ENCODE measurements at places on chromosomes 7 and 10.

GRCh38 chr7:36015733-36016132, 137.3 kb upstream of the EEPD1 start:
- DNase-seq = no peak

DNA sequence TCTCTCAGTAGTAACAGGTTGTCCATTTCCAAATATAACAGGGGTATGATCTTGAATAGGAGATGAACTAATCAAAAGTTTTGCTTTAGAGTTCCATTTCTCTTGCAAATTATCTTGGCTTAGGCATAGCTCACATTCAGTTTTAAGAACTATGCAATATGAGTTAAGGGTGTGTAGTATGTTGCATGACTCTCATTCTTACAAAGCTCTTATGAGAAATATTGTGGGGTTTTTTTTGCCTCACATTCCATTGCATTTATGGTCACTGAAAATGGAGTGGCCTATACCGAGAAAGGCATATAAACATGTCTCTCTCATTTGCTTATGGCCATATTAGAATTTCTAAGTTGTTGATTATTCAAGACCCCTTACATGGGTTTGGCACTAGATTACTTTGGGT, 48.5 kb upstream of the LAMB1 start:
- no peak for DNase-seq

DNA sequence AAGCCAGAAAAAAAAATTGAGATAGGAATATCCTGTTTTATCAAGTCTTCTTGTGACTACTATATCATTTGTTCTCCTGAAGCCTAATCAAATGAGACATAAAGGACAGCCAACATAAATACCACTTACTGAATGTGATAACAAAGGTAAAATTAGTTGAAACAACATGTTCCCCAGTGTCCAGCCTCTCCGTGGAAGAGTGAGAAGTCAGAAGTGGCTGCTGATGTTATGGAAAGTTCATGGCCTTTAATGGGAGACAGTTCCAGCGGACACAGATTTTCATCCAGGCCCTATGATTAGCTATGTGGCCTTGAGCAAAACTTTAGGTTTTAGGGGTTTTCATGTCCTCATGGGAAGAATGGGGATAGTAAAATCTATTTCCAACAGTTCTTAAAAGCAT, 724.3 kb downstream of the SUGCT start:
- no peak for DNase-seq

GRCh38 chr7:128407751-128408708, 1.8 kb downstream of the IMPDH1 start:
- DNase-seq = no peak

- DNase-seq = no peak
Observed at GRCh38 chr7:148867596-148868377, 16.3 kb downstream of the EZH2 start.

- DNase-seq = no peak
Observed at GRCh38 chr7:82224529-82224928, 219.0 kb downstream of the CACNA2D1 start.

DNA sequence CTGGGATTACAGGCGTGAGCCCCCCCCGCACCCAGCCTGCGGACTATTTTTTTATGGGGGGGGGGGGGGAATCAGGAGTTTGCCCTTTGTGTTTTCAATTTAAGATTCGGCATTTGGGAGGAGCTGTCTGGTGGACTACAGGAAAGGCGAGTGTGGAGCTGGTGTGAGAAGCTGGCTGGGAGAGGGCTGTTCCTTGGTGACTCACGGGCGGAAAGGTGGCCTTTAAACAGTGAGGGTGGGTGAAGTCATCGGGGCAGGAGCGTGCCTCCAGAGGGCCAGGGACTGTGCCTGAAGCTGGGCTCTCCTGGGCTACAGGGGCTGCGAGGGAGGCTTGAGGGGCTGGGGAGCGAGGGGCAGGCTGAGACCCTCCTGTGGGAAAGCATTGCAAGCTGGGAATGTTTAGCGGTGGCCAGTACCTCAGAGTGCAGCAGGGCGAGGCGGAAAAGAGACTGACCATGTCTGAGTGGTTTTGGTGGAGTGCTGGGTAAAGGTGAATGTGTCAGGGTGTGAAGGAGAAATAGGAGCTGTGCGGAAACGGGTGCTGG, 39.7 kb upstream of the ZNF32 start:
- DNase-seq = no peak

DNA sequence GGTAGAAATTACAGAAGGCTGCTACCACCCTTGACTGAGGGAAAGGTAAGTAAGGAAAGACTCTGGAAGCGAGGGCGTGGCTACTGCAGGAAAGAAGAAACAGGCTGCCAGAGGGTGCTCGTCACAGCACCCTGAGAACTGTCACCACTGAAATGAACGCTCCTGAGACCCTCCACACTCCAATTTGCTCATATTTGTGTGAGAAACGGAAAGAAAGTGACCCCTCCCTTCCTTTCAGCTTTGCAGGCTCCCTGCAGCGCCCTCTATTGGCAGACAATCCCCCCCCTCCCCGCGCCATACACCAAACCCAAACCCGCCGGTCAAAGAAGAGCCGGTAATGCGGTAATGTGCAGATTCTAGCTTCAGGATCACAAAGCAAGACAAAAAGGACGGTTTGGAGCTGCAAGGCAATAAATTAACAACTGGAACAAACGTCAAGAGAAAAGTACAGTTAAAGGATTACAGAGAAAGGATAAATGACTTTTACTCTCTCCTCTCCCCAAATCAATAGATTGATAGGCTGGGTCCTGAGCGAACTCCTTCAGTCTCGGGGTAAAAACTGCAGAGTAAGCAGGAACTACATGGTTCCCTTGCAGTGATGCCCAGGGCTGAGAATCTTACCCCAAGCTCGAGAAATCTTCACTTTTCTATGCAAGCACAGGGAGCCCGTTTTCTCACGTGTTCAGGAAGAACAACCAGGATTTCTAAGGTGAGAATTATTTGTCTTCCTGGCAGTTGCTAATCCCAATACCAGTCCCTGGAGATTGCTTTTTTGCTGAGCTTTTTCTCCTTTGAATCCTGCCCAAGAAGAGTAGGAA, 47.6 kb downstream of the STEAP1B start:
- DNase-seq = no peak

DNA sequence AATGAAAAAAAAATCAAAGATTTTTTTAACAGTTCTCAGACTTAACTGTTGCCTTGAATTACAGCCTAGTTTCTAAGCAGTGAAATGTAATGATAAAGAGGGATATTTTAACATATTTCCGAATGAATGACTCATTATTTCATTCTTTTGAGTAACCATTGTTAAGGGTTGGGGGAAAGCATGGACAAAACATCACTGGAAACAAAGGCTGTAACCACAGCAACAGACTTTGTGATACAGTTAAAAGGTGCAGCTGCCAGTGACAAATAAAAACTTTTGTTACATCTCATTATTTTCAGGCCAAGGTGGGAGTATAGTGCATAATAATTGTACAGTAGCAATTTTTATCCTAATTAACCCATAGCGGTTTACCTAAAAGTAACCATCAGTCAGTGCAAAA, 172.6 kb downstream of the LRRTM3 start:
- DNase-seq = no peak

DNA sequence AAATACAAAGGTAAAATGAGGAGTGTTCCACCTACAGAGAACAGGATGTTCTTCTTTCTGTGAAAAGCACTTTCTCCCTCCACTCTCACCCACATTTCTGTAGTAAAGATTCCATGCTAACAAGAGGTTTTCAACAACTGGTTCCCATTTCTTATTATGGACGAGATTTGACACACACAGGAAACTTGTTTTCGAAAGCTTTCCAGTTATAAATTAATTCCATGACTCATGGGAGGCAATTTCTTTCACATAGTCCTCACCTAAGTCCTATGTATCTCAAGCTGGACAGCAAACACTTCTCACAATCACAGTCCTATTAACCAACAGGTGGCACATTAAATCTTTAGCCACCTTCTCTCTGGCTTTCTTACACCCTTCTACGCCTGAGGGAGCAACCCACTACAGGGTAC, 24.5 kb downstream of the RAPGEF5 start:
- DNase-seq = no peak

GRCh38 chr10:14009371-14010100, 321.2 kb downstream of the FRMD4A start:
- peak; percentile 40 for DNase-seq

DNA sequence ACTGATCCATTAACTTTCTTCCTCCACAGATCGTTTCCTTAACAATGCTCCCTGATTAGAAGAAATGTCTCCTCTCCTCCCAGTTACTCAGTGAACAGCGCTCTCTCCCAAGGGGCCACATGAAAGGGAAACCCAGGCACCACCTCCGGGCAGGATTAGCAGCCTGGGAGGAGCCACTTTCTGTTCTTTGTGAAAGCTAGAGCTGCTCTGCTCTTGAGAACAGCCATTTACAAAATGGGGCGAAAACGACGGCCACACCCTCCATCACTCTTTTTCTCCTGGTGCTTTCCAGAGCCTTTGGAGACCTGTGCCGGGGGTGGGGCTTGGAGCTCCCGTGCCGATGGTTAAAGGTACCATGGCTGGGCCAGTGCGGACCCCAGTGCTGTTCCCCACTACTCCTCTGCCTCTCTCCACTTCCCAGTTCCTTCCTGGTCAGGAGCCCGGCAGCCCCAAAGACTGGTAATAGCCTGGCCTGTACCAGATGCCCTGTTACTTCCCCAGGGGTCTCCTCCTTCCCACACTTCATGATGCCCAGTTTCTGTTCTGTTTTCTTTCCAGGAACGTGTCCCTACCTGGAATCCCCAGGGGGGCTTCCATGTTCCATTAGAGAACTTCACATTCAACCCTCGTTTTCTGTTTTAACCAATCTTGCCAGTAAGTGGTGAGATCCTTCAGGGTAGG, 402.9 kb upstream of the GALNT17 start:
- no peak for DNase-seq

- DNase-seq = no peak
Observed at GRCh38 chr7:83798489-83798888, 149.6 kb upstream of the SEMA3E start.

GRCh38 chr7:77269360-77270093, 69.9 kb upstream of the FGL2 start:
- no peak for DNase-seq

DNA sequence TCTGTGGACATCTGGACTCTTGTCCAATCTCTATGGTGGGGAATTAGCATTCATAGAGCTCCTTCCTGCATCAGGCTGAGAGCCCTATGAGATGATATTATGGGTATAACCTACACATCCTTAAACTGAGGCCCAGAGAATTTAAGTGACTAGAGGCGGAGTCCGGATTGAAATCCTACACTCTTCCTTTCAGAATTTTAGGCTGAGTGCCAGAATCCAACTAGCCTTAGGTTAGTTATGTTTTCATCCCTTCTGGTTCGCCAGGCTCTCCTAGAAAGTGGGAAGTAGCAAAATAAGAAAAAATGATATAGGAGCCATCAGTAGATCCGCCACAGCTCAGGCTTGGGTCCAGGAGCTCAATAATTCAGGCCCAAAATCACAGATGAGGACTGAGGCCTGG, 212.5 kb downstream of the GLI3 start:
- DNase-seq = no peak

- no peak for DNase-seq
Observed at GRCh38 chr7:44058759-44059218, 6.6 kb downstream of the PGAM2 start.

- DNase-seq = no peak
Observed at GRCh38 chr7:130891254-130892094, 157.5 kb upstream of the KLF14 start.

GRCh38 chr10:112741830-112742402, 208.1 kb upstream of the TCF7L2 start:
- DNase-seq = no peak

DNA sequence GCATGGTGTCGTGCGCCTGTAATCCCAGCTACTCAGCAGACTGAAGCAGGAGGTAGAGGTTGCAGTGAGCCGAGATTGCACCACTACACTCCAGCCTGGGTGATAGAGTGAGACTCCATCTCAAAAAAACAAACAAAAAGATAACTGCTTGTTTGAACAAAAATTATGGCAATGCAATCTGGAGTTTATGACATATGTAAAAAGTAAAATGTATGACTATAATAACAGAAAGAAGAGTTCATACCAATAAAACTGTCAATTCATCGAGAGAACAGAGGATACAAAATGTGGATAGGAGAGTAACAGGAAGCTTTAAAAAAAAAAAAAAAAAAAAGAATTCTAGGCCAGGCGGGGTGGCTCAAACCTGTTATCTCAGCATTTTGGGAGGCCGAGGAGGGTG, 19.2 kb downstream of the SLC25A16 start:
- no peak for DNase-seq

- DNase-seq = no peak
Observed at GRCh38 chr10:77629775-77630506, 7.7 kb downstream of the KCNMA1 start.

- DNase-seq = no peak
Observed at GRCh38 chr10:32793033-32793432, 165.0 kb downstream of the ITGB1 start.

GRCh38 chr10:15684768-15685167, 35.0 kb downstream of the ITGA8 start:
- DNase-seq = no peak

- DNase-seq = no peak
Observed at GRCh38 chr10:11175823-11176243, 158.2 kb downstream of the CELF2 start.

DNA sequence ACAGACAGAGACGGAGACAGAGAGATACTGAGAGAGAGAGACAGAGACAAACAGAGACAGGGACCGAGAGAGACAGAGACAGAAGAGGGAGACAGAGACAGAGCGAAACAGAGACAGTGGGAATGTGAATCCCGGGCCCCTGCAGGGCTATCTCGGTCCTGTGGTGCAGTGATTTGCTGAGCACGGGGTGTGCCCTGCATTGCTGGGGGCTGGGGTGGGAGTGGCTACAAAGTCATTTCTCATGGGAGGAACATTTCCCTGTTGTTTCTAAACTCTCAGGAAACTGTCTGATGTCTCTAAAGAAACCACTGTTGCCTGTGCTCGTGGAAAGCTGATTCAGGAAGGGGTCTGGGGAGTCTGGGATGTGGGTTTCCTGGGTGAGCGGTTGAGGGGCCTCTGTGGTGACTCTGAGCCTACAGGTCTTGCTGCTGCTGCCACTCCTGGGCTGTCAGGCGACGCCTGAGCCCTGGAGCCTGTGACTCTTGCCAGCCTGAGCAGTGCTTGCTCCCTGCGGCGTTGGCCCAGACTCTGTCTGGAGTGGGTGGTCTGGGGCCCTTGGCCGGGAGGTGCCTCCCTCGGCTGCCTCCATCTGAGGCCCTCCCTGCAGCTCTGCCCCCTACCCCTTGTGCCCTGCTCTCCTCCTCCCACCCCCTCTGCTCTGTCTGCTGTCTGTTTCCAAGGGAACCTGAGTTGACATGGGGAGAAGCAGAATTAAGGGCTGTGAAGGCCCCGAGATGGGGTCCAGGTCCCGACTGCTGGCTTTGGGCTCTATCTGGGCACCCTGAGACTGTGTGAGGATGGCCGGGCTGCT, 292.0 kb downstream of the WDR37 start:
- DNase-seq = no peak

- DNase-seq = no peak
Observed at GRCh38 chr7:42103456-42103855, 133.6 kb downstream of the GLI3 start.

- no peak for DNase-seq
Observed at GRCh38 chr7:106421181-106421762, 136.5 kb upstream of the NAMPT start.

GRCh38 chr10:66259836-66260235, 666.0 kb upstream of the LRRTM3 start:
- DNase-seq = no peak

GRCh38 chr10:114831186-114831867, 9.7 kb downstream of the FHIP2A start:
- DNase-seq = no peak

- DNase-seq = no peak
Observed at GRCh38 chr7:155527664-155528063, 18.7 kb downstream of the CNPY1 start.
